SK-MEL-5 (cell line): ENCODE measurements at places on chromosomes 3 and 15.

GRCh38 chr3:157310329-157311052, 126.2 kb upstream of the PTX3 start:
- no peak for DNase-seq

DNA sequence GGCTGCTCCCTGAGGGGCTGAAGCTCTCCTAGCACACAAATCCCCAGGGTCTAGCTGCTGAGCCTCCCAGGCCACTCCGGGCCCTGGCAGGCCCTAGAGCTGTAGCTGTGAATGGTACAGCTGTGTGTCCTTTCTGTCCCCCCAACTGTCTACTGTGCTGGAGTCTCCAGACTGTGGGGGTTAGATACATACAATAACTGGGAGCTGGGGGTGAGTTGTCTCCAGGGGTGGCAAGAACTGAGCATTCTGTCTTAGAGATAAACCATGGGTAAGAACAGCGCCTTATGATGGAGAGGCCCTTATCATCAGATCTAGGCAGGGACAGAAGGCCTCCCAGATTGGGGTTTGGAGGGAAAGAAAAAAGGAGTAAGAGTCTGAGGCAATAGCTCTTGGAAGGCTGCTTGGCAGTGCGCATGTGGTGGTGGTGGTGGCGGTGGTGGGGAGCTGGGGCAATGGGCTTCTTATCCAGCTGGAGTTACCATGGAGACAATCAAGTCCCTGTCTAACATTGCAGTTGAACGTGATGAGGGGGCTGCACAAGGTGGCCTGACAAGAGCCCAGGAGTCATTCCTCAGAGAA, 3.6 kb downstream of the CYB561D2 start:
- DNase-seq = no peak

DNA sequence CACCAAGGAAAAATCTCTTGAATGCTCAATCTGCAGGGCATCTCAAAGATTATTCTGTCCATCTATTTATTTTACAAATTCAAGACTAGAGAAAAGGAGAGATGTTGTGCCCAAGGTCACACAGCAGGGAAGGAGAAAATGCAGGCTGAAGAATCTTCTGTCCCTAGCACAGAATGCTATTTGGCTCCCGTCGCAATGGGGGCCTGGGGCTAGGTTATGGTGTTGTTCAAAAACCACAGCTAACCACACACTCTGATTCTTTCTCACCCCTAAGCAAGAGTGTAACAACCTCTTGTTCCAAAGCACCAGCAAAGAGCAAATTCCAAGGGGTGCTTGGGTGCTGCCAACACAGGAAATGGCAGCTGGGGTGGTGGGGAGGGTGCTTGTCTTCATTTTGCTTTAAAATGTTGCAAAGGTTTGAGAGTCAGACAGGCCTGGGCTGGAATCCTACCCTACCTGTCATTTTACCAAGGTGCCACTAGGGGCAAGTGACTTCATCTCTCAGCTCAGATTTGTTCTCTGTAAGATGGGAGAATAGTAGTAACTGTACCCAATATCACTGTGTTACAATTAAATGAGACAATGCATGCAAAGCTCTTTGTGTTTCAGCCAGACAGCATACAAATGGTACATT, 112.5 kb downstream of the ADAMTS9 start:
- DNase-seq = peak; percentile 40

DNA sequence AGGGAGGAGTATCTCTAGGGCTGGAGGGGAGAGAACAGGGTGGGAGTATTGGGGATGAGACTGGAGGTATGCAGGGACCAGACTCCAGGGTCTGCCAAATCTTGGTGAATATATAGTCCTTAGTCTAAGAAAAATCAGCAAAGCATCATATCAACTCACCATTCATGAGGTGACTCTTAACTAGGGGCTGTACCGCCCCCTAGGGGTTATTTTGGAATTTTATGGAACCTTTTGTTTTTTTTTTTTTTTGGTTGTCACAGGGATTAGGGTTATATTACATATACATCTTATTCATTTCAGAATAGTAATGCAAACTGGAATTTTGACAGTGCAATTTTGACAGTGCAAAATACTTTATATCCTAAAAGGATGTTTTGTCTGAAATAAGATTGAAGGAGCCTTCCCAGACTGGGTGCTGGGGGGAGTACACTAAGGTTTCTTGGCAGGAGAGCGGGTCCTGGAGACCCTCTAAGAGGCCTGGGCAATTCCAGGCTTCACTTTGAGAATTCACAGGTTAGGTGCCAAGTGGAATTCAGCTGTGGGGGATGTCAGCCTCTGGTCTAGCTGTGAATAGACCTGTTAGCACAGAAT, 7.5 kb downstream of the CMTM7 start:
- peak; percentile 80 for DNase-seq

GRCh38 chr3:87088430-87088992, 97.6 kb upstream of the VGLL3 start:
- no peak for DNase-seq

- peak; percentile 53 for DNase-seq
Observed at GRCh38 chr3:22117751-22118346, 366.8 kb upstream of the ZNF385D start.

- no peak for DNase-seq
Observed at GRCh38 chr15:65653801-65654521, 32.2 kb downstream of the SLC24A1 start.

- DNase-seq = no peak
Observed at GRCh38 chr3:54159917-54160316, 37.6 kb downstream of the CACNA2D3 start.

- peak; percentile 97 for DNase-seq
Observed at GRCh38 chr3:151293127-151293526, 14.8 kb upstream of the P2RY14 start.

GRCh38 chr15:66698318-66698961, 3.6 kb upstream of the SMAD6 start:
- peak; percentile 85 for DNase-seq

GRCh38 chr3:51622868-51623267, 48.2 kb upstream of the TEX264 start:
- DNase-seq = no peak

GRCh38 chr3:133137042-133137996, 99.1 kb downstream of the TMEM108 start:
- no peak for DNase-seq

- no peak for DNase-seq
Observed at GRCh38 chr3:107999215-107999775, 91.5 kb downstream of the CD47 start.

DNA sequence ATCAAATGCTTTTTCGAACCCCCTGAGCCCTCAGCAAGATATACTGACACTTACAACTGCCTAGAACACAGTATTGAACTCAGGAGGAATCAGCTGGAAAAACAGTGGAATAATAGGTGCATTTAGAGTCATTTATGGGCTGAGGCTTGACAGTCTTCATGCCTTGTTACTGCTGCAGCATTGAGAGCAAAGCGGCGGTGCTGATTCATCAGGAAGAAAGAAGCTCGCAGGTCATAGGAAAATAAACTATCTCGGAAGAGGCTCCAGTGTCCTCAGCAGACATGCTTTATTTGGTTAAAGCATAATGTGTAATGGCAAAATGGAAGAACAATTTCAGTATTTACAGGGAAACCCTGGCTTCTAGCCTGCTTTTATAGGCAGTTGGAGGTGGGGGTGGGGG, 30.1 kb upstream of the NEO1 start:
- no peak for DNase-seq

- no peak for DNase-seq
Observed at GRCh38 chr3:107193116-107193515, 184.1 kb upstream of the CCDC54 start.

DNA sequence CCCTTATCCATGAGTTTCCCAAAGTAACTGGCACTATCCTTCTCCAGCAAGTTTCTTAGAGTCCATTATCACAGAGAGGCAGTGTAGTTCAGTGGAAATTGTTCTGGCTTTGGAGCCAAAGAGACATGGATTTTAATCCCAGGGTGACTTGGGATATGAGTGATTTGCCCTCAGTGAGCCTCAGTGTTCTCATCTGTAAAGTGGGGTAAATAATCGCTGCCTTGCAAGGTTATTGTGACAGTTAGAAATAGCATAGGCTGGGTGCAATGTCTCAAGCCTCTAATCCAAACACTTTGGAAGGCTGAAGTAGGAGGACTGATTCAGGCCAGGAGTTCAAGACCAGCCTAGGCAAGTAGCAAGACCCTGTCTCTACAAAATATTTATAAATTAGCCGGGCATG, 30.0 kb downstream of the DAPK2 start:
- DNase-seq = no peak

- no peak for DNase-seq
Observed at GRCh38 chr15:40182358-40183029, 21.6 kb downstream of the BUB1B start.

DNA sequence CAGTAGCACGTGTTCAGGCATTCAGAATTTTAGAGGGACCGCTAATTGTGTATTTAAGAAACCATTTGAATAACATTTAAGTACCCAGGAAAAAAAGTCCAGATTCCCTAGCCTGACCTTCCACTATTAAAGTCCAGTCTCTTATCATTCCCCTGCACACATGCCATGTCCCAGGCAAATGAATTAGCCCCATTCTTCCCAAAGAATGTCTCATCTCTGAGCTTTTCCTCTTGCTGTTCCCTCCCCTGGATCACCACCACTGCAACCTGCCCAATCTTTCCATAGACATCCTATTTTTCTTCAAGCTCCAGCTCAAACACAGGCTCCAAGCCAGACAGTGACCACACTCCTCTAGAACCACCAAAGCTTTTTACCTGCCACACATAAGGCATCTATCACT, 25.9 kb downstream of the PLD1 start:
- peak; percentile 81 for DNase-seq

DNA sequence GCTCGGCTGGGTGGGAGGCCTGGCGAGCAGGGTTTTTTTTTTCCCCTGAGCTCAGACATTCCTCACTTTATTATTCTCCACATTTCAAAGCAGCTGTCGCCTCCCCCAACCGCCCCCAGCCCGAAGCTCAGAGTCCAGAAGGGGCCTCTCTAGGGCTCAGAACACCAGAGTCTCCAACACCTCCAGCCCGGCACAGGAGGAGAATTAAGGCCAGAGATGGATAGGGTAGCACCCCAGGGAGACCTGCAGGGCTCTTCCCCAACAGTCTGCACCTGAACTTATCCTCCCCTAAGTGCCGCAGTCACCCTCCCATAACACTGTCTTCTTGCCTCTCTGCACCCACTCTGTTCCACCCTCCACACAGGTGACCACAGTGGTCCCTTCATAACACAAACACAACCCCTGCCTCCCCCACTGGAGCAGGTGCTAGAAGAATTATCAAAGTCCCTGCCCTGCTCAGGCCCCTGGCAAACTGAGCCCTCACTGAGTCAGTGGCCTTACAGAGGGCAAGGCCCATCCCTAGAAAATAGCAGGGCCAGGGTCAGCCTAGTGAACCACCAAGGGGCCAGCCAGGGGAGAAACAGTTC, 14.1 kb downstream of the MYL3 start:
- no peak for DNase-seq

DNA sequence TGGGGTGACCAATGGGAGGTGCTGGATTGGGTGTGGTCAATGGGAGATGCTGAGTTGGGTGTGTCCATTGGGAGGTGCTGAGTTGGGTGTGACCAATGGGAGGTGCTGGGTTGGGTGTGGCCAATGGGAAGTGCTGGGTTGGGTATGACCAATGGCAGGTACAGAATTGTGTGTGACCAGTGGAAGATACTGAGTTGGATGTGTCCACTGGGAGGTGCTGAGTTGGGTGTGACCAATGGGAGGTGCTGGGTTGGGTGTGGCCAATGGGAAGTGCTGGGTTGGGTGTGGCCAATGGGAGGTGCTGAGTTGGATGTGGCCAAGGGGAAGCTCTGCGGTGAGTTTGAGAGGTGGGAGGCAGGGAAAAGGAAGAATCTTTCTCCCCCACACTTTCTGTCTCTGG, 250.0 kb upstream of the PROK2 start:
- DNase-seq = no peak

DNA sequence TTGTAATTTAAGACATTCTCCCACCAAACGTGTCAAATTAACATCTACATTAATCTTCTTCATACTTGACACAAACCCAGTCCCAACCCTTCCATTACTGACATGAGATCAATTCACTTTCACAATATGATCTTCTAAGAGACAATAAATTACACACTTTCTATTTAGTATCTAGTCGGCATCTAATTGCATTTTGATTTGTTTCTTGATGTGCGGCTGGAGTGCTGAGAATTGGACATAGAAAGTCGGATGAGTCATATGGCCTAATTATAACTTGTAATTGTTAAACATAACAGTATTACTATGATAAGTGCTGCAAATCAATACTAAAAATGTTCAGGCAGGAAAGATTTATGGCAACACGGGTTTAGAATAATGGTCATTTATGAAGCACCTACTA, 78.4 kb upstream of the RORA start:
- no peak for DNase-seq

- no peak for DNase-seq
Observed at GRCh38 chr3:74845081-74845480, 230.6 kb upstream of the CNTN3 start.

DNA sequence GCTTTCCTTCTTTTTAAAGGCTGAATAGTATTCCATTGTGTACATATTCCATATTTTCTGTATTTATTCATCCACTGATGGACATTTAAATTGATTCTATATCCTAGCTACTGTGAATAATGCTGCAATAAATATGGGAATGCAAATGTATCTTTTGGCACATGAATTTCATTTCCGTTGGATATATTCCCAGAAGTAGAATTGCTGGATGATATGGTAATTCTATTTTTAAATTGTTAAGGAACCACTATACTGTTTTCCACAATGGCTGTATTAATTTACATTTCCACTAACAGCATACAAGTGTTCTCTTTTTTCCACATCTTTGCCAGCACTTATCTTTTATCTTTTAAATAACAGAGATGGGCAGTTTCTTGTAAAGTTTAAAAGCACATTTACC, 302.7 kb downstream of the CTNNB1 start:
- no peak for DNase-seq

GRCh38 chr3:17544632-17545031, 197.8 kb downstream of the TBC1D5 start:
- DNase-seq = peak; percentile 16

- no peak for DNase-seq
Observed at GRCh38 chr15:39474657-39475056, 106.2 kb upstream of the THBS1 start.

GRCh38 chr3:194816748-194817591, 131.3 kb downstream of the FAM43A start:
- DNase-seq = no peak

DNA sequence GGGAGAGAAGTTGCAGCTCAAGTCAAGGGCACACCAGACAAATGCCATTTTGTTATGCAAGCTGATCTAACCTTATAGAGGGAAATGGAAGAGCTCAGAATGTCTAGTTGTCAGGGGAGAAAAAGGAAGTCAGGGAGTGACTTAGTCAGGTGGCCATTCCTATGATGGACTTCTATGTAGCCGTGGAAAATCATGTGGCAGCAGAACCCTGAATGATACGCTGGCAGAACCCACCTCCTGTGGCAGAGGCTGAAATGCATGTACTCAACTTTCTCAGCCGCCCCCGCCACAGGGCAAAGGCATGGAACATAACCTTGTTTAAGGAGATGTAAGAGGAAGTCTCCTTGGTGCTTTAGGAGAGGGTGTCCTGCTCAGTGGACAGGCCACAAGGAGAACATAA, 37.7 kb upstream of the PARL start:
- no peak for DNase-seq

GRCh38 chr3:188008582-188009213, 145.3 kb upstream of the LPP start:
- no peak for DNase-seq
